ENCODE measurements at places on chromosomes 11 and 22.

DNA sequence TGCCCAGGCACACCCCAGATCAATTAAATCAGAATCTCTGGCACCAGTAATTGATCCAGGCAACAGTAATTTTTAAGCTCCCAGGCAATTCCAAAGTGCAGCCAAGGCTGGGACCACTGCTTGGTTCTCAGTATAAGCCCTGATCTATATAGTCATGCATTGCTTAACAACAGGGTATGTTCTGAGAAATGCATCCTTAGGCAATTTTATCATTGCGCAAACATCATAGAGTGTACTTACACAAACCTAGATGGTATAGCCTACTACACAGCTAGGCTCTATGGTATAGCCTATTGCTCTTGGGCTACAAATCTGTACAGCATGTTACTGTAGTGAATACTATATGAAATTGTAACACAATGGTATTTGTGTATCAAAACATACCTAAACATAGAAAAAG is 651 bp upstream of the C11orf42 start:
- DNase-seq, result no peak

- no peak for DNase-seq
These were observed 98.3 kb downstream of the ARHGAP42 start for GRCh38 chr11:100785148-100785983.

- DNase-seq, result no peak
These were observed 33.1 kb upstream of the ETS1 start for GRCh38 chr11:128620309-128621100.

GRCh38 chr11:6614446-6614845 is 2.4 kb upstream of the TAF10 start:
- DNase-seq, result no peak

- DNase-seq, result no peak
These were observed 78.8 kb downstream of the DHCR7 start for GRCh38 chr11:71369411-71369810.

- no peak for DNase-seq
These were observed 129.3 kb upstream of the FGF3 start for GRCh38 chr11:69948256-69949141.

DNA sequence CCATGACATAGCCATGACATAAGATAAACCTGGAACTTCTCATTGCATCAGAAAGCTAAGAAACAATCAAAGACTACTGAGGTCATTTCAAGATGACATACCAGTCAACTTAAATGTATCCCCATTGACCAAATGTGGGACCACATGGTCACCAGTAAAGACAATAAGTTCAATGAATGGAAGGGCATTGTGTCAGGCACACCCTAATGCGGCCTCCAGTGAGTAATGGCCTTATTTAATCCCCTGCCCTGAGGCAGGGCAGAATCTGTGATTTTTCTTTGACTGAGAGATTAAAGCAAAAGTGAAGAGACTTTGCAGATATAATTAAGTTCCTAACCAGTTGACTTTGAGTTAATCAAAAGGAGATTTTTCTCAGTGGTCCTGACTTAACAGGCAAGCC is 17.3 kb upstream of the SYT8 start:
- no peak for DNase-seq

- DNase-seq, result no peak
These were observed 54.9 kb downstream of the SVIP start for GRCh38 chr11:22774716-22775115.

DNA sequence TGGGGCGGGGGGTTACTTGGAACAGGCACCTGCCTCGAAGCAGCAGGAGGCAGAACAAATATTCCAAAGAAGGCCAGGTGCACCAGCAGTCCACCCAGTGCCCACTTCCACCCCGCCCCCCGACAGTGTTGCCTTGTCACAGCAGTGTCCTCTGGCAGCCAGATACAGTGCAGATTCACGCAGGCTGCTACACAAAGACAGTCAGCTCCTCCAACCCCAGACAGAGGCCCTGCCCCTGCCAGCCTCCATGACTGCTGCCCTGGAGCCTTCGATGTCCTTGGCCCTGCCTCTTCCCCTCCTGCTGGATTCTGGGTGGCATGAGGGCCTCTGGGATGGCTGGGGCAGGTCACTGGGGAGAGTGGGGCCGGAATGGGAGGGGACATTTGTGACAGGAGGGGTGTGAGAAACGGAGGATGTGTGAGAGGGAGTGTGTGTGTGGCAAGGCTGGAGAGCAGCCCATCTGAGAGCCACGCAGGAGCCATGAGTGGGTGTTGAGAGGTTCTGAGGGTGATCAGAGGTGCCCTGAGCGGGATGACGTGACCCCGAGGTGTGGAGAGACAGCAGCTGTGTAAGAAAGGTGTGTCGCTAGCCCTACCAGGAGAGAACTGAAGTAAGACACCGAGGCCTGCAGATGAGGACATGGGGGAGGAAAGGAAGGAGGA is 173.7 kb downstream of the CEP164 start:
- no peak for DNase-seq

- DNase-seq, result no peak
These were observed at the start of gene RFPL2 for GRCh38 chr22:32204856-32205722. RFPL2 (minus strand) TSS chr22:32205073; CDS start chr22:32202451, 2,622 bp downstream.

DNA sequence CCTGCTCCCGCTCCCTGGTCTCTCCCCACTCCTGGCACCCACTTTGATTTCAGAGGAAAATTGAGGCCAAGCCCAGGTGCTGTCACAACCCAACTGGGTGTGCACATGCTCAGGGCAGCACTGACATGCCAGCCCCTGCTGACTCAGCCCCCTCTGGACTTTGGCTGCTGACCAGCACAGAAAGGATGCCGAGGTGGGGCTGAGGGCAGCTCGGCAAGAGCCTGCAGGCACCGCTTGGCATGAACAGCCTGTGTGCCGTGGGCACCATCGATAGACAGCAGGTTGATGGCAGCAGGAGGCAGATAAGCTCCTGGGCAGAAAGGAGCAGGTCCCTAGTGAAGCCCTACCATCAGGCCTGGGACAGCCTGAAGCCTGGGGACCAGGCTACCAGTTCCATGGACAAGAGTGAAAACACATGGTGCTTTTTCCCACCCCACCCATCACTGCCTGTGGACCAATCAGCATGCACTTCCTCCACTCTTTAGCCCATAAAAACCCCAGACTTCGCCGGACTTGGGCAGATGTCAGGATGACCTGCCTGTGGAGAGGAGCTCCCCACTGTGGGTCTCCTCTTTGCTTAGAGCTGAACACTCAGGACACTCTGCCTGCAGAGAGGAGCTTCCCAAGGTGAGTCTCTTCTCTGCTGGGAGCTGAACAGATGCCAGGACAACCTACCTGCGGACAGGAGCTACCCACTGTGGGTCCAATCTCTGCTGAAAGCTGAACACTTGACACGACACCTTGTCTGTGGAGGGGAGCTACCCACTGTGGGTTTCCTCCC is 832.3 kb downstream of the DLG2 start:
- DNase-seq, result no peak

GRCh38 chr22:49686495-49687219 is 141.0 kb downstream of the BRD1 start:
- no peak for DNase-seq

DNA sequence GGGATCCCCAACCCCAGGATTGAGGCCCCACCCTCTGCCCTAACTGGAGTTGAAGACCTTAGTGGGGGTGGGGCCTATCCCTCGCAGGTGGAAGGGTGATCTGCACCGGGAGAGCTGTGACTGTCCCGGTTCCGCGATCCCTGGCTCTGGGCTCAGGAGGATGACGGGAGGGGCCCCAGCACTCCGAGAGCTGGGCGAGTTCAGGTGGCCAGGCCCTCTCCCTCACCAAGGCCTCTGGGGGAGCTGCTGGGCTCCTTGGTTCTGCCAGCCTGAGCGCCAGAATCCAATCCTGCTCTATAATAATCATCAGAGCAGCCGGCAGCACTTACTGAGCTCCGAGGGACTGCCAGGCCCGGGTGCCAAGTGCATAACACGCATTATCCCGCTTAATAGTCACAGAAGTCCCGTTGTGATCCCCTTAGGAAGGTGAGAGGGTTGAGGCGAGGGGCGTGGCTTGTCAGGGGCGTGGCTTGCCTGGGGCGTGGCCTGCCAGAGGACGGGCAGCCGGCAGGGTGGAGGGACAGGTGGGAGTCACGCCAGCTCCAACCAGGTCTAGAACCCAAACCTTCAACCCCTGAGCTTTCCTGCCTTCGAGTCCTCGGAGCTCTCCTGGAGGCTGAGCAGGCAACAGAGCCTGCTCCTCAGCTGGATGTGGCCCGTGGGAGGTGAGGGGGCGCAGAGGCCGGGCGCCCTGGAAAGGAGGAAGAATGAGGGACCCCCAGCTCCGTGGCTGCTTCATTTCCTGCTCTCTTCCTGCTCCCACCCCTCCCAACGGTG is 7.3 kb upstream of the SYT7 start:
- DNase-seq, result peak; percentile 41

DNA sequence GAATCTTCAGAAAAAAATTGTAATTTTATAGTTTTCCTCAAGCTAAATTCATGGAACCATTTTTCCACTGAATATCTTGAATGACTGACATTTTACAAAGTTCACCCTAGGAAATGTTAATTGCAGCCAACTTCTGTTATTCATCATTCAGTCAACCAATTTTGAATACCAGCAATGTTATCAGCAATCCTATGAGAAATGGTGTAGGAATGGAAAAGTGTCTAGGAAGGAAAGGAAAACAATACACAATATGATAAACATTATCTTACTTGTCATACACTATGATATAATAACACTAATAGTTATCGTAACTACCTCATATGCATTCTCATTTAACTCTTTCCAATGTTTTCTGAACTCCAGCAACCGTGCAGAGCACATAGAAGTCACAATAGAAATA is 790.5 kb upstream of the LRRC4C start:
- no peak for DNase-seq

DNA sequence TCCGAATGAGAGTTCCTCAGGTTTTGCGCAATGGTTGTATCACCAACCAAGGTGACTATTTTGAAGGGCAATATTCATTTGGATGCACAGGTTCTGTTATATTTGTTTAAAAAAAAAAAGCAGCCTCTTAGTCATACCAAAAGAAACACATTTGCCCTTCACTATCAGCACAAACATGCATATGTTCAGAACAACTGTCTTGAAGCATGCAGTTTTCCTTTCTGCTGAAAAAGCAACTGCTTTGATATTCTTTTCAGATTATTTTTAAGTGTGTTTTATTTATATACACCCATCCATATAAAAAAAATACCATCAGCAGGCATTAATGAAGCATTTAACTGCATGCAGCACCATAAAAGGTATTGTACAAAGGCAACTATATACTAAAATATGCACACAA is 67.8 kb downstream of the RBFOX2 start:
- no peak for DNase-seq

- DNase-seq, result no peak
These were observed 190.9 kb downstream of the CADM1 start for GRCh38 chr11:115313224-115313838.

DNA sequence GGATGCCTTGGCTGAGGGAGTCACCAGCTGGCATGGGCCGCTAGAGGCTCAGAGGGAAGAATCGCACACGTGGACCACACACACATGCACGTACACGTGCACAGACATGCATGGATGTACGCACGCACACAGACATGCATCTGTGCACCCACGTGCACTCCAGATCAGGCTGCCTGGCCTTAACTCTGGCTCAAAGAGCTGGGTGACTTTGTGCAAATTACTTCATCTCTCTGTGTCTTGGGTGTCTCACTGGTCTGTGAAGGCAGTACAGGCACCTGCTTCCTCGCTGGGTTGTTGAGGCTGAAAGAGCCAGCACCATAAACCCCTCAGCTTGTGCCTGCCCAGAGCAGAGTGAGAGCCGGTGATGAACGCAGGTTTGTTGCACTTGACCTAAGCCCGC is 28.7 kb downstream of the TMPRSS6 start:
- no peak for DNase-seq

- DNase-seq, result no peak
These were observed 112.8 kb downstream of the TRPC6 start for GRCh38 chr11:101470881-101471520.

GRCh38 chr11:109892321-109892794 is 200.8 kb upstream of the ZC3H12C start:
- no peak for DNase-seq

DNA sequence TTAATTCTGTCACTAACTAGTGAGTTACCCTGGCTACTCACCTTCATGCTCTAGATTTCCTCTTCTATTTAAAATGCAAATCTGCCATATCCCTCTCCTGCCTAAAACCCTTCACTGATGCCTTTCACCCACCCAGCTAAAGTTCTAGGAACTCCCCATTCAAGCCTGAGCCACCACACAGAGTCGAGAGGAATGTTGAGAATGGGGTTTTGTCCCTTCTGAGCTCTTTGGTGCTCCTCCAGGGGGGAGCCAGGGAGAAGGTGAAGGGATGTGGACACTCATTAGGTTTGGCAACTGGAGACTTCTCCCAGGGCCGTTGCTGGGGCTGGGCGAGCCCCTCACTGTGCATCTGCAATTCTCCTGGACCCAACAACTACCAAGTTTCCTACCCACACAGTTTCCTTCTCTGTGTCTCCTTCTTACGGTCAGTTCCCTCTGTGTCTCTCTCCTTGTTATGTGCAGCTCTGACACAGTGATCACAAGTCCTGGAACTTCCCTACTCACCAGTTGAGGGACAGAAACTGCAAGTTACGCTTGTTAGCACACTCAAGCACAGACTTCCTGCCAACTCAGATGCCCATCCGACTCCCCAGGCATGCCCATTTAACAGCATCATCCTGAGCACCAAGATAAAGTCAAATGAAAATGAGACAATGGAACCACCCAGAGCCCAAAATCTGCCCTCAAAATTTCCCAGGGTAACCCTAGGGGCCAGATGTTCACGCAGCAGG is 6.5 kb upstream of the IL10RA start:
- DNase-seq, result no peak

DNA sequence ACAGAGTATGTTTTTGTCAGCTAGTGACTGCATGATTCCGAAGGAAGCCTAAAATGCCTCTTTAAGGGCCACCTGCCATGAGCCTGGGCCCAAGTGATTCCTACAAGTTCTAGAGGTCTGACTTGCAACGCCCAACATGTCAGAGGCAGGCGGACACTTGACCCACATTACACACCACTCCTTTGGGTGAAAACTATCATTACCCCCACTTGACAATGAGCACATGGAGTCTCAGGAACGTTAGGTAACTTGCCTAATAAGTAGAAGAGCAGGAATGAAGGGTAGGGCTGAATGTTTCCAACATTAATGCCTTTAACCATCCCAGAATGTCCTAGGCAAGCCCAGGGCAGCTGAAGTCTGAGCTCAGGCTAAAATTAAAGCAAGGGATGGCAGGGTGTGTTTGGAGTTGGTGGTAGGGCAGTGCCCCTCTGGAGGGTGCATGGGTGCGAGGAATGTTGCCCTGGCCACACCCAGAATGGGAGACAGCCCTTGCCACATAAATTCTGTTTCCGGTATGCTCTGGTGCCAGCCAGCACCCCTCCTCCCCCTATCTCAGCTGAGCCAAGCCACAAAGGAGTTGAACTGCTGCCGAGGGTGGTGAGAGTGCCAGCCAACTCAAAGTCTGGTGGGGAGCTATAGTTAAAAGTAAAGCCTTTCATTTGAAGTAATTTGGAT is 2.5 kb downstream of the PLAAT2 start:
- DNase-seq, result no peak

GRCh38 chr22:45932071-45932470 is 44.9 kb downstream of the WNT7B start:
- no peak for DNase-seq

DNA sequence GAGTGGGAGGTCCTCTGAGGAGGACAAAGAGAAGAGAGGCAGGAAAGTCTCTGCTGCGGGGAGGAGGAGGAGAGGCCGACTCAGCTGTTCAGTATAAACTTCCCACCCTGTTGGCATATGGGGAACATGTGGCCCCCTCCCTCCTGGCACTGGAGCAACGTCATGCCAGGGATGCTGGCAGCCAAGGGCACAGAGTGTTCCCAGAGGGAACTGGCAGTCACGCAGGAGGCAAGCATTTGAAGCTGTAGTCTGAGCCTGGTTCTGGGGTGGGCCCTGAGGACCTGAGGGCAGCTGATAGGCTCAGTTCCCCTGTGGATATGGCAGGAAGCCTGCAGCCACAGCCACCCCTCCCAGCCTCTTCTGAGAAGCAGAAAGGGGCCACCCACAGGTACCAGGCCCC is 67.1 kb upstream of the TSPAN18 start:
- DNase-seq, result no peak
